ENCODE measurements at places on chromosomes 2 and 18.

- DNase-seq: no peak
These were observed 423.4 kb downstream of the PID1 start for GRCh38 chr2:228847684-228848083.

GRCh38 chr18:37540424-37541138 lies 25.0 kb downstream of the CELF4 start:
- no peak for DNase-seq

GRCh38 chr2:29119211-29119610 lies 4.0 kb downstream of the CLIP4 start:
- DNase-seq: no peak

DNA sequence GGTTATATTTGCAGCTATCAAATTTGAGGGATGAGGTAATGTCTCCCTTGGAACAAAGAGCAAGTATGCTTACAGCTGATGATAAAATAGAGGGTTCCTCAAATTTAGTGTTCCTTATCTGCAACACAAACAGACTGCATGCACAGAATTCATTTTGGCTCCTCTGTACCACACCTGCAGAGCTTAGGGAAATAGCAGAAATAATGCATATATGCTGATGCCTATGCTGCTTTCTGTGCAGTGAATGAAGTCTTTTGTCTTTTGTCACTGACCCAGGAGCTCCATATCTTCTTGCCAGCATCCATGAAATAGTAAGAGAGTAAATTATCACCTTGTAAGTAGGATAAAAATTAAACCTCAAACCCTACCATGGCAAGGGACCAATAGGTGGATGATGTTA lies 69.8 kb downstream of the NCKAP1 start:
- DNase-seq: no peak

GRCh38 chr2:186946896-186947467 lies 98.0 kb upstream of the ZSWIM2 start:
- peak; percentile 34 for DNase-seq

- DNase-seq: no peak
These were observed 43.4 kb upstream of the HAAO start for GRCh38 chr2:42835577-42836371.

GRCh38 chr18:22643731-22644130 lies 226.0 kb upstream of the CTAGE1 start:
- no peak for DNase-seq

DNA sequence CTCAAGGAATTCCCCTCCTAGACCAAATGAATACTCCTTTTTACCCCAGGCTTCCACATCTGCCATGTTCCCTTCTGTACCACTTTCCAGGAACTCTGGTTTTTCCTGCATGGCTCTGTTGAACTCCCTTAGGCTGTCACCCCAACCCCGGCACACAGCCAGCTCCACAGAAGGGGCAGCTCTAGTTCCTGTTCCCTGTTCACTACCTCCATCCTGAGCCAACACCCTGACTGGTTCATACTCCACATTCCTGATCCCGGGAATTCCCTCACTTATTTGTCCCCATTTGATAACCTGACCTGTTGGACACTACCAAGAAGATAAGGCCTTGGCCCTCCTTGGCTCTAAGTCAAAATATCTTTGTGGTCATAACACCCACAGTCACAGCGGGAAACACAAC lies 280.9 kb upstream of the RAB6C start:
- DNase-seq: no peak

GRCh38 chr18:21303445-21303844 lies 61.4 kb downstream of the GREB1L start:
- DNase-seq: no peak

- no peak for DNase-seq
These were observed 17.3 kb downstream of the NOL4 start for GRCh38 chr18:34207344-34207851.

GRCh38 chr2:238908960-238909951 lies 61.4 kb downstream of the TWIST2 start:
- no peak for DNase-seq

GRCh38 chr2:139427164-139427563 lies 647.0 kb upstream of the NXPH2 start:
- no peak for DNase-seq

- no peak for DNase-seq
These were observed 6.7 kb downstream of the UXS1 start for GRCh38 chr2:106187273-106187891.

- no peak for DNase-seq
These were observed 161.0 kb downstream of the TRIB2 start for GRCh38 chr2:12877761-12878160.

GRCh38 chr2:190126798-190127197 lies 64.3 kb upstream of the MSTN start:
- no peak for DNase-seq

- DNase-seq: no peak
These were observed 1.1 kb downstream of the ROCK2 start for GRCh38 chr2:11343368-11343649.

- no peak for DNase-seq
These were observed 2.3 kb upstream of the TMEM150A start for GRCh38 chr2:85604568-85605339.

DNA sequence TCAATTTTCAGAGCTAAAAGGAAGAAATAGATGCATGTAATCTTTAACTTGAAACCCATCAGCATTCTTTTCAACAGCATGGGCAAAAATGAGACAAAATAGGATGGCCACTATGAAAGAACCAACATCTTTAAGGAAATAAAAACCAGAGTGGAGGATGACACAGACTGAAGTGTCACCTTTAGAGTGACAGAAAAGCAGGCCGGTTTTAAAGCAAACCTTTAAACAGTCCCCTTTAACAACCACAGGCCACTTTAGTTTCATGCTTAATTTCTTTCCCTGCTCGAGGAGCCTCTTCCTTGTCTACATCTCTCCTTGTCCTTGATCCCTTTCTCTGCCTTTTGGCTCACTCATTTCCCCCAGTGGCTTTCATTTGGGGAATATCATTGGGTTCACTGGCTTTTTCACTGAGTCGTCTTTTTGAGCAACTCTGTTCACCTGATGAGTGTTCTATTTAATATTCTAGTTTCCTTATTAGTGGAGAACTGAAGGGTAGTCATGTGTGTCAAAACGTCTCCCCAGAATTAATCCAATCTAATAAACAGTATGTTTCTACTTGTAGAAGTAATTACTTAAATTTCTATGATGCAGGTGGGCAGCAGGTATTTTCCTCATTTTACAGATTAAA lies 72.5 kb downstream of the DOCK10 start:
- no peak for DNase-seq

GRCh38 chr2:148282201-148282600 lies 261.3 kb downstream of the MBD5 start:
- DNase-seq: no peak

- no peak for DNase-seq
These were observed 808.2 kb downstream of the SUCLG1 start for GRCh38 chr2:83650898-83651297.

DNA sequence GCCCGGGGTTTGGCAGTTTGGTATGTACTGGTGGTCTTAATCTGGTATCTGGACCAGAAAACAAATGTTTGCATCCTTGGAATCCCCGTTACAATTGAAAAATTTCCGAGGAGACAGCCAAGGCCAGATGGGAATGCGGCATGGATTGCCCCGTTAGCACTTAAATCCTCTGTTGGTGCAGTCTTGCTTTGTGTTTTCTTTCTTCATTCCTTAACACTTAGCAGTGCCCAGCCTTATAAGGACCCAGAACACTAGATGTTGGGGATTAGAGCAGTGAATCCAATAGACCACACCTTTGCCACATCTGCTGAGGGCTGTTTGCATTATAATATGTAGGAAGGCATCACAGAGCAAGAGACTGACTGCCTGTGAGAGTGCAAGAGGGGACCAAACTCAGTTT lies 12.8 kb upstream of the ZNF532 start:
- DNase-seq: no peak

- DNase-seq: no peak
These were observed 355.3 kb upstream of the RAB12 start for GRCh38 chr18:8253944-8254343.

DNA sequence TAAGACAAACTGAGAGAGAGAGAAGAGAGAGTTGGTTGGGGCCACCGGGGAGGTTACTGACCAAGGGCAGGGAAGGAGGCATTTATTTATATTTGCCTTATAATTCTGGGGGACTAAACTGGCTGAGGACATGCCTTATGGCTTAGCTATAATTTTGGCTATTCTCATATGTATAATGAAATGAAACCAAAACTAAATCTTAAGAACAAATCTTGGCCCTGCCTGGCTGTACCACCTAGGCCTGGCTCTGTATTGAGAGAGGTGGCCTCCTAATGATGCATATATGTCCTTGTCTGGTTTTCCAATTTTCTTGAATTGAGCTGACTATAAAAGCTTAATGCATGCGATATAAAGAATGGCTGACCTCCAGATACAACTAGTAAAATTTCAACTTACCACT lies 3.5 kb upstream of the PPP1CB start:
- no peak for DNase-seq

DNA sequence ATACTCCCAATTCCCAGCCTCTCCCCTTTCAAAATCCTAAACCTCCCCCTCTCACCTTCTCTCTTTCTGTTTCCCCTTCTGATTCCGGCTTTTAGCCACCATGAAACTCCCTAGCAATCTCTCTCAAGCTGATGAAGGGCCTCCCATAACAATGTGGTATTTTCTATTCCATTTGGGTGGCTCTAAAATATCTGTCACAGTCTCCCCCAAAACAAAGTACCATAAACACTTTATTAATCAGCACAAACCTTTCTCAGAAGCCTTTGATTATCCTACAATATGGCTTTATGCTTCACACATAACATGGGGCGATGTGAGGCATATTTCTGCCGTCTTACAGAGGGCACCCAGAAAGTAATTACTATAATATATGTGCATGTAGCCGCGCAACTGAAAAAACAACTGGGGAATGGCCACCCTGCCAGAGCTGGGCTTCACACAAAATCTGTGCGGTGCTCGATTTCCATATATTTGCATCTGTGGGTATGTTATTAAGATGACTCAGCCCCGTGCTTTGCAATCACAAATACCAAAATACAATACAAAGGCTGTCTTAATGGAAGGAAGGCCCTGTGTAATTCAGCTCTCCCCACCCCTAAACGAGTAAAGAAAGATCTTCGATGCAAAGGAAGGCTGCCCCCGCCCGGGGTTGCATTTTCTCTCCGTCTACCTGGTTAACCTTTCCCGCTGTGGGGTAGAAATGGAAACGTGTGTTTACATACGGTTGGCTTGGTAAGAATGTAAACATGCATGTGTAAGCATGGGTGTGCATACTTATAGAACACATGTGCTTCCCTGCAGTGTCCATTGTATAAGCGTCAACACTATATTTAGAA lies 81.4 kb downstream of the CELF4 start:
- no peak for DNase-seq

DNA sequence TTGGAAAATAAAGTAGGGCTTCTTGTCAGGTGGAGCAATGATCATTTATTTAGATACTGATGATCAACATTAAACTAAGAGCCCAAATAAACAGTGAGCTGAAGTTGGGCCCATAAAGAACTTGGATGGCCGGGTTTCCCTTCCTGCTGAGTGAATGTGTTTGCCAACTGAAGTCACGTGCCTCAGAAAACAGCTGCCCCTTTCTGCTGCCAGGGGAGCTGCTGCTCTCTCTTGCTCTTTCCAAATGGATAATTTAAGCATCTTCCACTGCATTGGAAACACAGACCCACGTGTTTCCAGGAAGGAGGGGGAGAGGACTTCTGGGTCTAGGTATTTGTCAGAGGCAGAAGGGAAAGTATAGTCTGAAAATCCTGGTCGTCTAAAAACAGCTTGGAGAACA lies 22.9 kb upstream of the NCKAP5 start:
- DNase-seq: no peak

GRCh38 chr2:158544998-158545397 lies 88.2 kb downstream of the PKP4 start:
- DNase-seq: no peak

GRCh38 chr18:63443829-63444228 lies 21.6 kb upstream of the VPS4B start:
- DNase-seq: no peak

GRCh38 chr2:202149936-202150335 lies 76.9 kb downstream of the KIAA2012 start:
- DNase-seq: no peak

DNA sequence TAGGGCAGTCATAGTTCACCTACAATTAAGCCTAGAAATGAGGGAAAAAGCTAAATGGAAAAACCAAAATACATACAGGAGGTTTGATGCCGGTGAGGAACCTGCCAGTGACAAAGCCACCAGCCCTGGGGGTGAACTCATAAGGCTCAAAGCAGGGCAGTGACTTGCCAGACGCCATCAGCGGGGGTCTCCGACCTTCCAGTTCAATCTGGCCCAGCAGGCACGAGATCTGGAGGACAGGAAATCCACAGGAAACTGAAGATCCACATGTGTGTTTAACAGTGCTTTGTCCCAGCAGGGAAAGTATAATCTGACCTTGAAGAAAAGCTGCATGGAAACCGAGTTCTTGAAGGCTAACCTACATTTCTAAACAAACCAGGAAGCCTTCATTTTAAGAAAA lies 60.1 kb downstream of the POLR1A start:
- no peak for DNase-seq

DNA sequence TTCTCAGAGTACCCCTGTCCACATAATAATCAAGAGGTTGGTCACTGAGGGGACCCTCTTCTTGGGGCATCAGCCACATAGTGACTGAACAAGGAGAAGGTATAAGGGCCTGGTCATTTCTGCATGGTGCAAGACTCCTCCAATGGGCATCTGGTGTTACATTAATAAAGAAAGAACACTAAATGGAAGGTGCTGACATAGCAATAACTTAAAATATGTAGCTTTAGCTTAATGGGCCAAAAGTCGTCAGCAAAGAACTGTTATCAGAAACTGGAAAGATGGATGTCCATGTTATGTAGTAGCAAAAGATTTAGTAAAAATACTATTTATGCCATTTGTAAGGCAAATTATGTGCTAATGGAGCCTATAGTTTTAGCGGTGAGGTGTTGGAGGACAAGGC lies 916.5 kb upstream of the SOX11 start:
- DNase-seq: no peak

DNA sequence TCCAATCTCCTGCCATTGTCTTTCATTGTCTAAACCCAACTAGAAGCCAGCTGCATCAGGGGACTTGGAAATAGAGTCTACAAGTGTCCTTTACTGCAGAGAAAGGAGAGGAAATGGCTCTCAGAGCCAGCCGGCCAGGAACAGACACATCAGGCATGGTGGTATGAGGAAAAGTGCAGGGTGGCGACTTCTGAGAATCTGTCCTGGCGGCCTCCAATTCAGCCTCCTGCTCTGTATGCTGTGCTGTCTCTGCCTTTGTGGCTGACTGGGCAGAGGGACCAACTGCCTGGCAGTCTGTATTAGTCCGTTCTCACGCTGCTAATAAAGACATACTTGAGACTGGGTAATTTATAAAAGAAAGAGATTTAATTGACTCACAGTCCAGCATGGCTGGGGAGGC lies 36.8 kb upstream of the AQP4 start:
- DNase-seq: no peak

Measured in H1 (cell line).